ENCODE measurements at places on chromosomes 2 and 18.

DNA sequence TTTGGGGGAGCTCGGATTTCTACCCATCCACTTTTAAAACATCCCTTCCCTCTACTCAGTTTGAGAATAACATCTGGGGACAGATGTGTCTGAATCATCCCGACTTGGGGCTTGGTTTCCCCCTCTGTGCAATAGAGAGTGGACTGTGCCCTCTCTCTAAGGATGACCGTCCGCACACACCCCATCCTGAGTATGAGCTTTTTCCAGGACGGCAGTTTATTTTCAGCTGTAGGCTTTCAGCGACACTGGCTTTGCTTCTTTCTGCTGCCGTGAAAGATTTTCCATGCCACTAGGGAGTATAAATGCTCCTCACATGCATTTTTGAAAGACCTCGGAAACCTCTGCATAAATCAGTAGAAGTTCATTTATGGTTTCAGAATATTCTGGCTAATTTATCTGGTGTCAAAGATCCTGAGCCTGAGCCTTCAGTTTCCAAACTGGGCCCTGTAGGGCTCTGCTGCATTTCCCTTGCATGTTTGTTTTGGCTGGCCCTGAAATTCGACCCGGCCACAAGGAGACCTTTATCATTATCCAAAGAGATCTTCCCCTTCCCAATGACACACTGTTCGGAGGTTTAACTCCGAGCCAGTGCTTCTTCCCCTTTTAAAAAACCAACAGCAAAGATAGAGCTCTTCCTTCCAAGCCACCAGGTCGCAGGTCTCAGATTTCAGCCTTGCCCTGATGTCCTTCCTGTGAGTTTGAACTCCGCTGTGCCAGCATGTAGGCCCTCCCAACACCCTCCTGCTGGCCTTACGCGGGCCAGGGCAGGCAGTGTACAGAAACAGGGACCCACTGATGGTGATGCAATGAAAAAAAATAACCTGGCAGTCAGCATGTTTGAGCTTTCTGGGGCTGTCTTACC is 53.3 kb downstream of the FECH start:
- no peak for DNase-seq

GRCh38 chr2:239206042-239206441 is 194.8 kb downstream of the HDAC4 start:
- DNase-seq: no peak

GRCh38 chr18:10033016-10033399 is 119.2 kb downstream of the VAPA start:
- DNase-seq: no peak

DNA sequence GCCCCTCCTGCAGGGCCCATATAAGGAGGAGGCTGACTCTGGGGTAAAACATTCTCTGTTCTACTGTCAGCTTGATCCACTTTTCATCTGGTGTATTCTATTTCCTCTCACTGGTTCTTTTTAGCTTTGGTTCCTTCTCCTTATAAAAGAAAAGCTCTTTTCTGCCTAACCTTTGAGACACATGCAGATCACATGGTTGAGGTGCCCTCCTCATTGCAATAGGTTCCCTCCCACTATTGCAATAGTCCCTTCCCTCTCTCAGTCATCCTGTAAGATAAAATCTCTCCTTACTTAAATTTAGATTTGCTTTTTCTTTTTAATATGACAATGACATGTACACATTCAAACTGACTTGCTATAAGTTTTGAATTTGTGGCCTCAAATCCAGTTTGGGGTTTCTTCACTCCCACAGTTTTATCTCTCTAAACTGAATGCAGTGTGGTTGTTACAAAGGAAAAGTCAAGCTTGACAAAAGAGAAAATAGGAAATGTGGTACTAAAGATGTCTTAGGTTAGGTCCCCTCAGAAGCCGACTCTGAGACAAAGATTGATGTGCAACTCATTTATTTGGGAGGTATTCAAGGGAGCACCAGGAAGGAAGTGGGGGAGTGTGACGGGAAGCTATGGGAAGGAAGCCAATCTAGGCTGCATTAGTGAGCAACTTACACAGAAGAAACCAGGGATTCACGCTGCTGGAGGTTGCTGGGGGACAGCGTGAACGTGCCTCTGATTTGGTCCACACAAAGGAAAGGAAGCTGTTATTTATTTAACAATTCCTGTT is 127.6 kb upstream of the LINC00305 start:
- DNase-seq: no peak

DNA sequence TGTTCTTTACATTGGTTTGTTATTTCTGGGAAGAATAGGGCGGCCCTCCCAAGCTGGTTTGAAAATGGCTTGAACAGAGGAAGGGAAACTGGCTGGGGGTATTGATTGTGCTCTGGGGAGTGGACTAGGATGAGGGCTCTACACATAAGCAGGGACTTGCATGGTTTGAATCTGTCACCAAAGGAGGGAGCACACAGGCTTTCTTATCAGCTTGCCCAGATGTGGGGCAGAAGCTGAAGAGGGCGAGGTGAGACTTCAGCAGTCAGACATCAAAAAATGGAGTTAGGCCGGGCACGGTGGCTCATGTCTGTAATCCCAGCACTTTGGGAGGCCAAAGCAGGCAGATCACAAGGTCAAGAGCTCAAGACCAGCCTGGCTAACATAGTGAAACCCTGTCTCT is 7.2 kb upstream of the RAB12 start:
- DNase-seq: no peak

DNA sequence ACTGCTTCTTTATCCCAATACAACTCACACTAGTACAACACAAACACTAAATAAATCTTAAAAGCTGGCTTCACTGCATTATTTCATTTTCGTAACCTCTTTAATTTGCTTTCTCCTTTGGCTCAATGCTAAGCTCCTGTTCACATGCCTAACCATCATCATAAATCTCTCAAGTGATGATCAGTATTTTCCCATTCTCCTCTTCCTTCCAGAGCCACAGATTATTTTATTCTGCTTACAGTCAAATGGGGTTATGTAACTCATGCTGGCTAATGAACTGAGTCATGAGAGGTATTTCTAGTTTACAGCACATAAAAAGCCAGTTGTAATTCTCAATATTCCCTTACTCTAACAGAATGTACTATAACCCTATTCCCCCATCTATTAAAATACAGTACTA is 350.4 kb upstream of the ZC3H15 start:
- no peak for DNase-seq

GRCh38 chr2:19890104-19890503 is 11.7 kb downstream of the TTC32 start:
- no peak for DNase-seq

DNA sequence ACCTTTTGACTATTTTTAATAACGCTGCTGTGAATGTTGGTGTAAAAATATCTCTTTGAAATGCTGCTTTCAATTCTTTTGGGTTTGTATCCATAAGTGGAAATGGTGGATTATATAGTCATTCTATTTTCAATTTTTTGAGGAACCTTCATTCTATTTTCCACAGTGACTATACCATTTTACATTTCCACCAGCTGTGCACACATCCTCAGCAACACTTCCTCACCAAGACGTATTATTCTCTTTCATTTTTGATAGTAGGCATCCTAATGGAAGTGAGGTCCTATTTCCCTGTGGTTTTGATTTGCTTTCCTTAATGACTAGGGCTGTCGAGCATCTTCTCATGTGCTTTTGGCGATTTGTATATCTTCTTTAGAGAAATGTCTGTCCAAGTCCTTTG is 14.8 kb downstream of the CASP10 start:
- DNase-seq: no peak

DNA sequence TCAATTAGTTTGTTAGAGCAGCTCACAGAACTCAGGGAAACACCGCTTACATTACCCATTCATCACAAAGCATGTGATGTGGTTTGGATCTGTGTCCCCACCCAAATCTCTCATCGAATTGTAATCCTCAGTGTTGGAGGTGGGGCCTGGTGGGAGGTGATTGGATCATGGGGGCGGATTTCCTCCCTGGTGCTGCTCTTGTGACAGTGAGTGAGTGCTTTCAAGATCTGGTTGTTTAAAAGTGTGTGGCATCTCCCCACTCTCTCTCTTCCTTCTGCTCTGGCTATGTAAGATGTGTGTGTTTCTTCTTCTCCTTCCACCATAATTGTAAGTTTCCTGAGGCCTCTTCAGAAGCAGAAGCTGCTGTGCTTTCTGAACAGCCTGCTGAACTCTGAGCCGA is 63.5 kb upstream of the AGPS start:
- no peak for DNase-seq

- peak; percentile 51 for DNase-seq
Observed at GRCh38 chr2:54560146-54560881, 104.2 kb downstream of the SPTBN1 start.

DNA sequence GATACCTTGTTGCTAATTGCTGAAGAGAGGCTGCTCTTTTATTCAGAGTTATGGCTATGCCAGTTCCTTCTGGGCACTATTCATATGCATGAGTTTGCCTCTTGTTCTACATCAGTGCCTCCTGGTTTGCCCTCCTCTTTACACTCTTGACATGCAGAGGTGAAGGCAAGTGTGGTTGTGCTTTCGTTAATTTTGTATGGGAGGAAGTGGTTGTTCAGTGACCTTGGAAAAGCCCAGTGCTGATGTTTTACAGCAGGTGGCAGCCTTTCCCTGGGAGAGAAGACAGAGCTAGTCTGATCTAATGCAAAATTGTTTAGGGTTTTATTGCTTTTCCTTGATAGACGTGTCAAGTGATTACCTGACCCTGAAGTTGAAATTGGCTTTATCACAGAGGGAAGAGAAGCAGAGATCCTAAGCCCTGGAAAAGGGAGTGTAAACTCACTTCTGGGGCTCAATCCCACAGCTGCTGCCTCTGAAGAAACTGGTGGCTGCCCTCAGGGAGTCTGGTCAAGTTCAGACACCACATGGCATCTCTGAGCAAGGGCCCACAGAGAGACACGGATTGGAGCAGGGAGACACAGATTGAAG is 30.5 kb upstream of the VPS54 start:
- peak; percentile 66 for DNase-seq

GRCh38 chr2:209331291-209331844 is 92.5 kb upstream of the MAP2 start:
- no peak for DNase-seq

DNA sequence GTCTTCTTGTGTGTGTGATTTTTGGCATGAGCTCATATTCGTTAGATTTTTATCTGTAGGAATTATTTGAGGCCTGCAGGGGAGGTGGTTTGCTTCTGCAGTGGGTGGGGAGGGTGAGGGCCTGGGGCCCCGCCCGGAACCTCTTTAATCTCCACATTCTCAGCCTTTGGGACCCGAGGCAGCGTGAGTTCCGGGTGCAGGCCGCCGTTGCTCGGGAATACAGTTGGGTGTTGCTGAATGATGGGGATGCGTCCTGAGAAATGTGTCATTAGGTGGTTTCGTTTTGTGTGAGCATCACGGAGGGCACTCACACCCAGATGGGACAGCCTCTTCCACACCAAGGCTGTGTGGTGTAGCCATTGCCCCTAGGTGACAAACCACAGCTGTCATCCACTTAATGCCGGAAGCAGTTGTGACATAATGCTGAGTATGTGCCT is 13.7 kb upstream of the GAL3ST2 start:
- peak; percentile 35 for DNase-seq

DNA sequence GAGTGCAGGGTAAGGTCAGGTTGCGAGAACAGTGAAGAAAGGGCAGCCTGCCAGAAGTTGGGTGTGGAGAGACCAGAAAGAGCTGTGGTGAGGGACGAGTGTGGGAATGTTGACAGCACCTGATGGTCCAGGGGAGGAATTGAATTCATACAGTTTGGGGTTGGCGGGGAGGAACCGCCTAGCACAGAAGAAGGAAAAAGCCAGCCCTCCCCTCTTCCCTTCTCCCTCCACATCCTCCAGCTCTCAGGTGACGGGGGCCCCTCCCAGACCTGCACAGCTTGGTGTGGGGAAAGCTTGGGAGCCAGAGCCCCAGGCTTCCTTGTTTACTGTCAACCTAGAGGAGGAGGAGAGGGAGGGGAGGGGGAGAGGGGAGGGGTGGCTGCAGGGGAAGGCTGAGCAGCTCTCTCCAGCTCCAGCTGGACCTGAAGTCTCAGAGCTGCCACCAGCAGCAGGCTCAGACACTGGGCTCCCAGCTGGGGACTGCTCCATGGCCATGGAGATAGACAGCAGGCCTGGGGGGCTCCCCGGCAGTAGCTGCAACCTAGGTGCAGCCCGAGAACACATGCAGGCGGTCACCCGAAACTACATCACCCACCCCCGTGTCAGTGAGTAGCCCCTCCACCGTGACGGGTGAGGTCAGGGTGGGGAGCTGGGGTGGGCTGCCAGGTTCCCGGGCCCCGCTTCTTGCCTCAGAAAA is at the start of gene ATP6V1B1:
Gene ATP6V1B1 (plus strand): TSS at position 433 of the 697 bp plus-strand sequence. CDS start 55 bp downstream, at position 488.
- no peak for DNase-seq

- DNase-seq: no peak
Observed at GRCh38 chr18:70374154-70374553, 85.3 kb downstream of the SOCS6 start.

DNA sequence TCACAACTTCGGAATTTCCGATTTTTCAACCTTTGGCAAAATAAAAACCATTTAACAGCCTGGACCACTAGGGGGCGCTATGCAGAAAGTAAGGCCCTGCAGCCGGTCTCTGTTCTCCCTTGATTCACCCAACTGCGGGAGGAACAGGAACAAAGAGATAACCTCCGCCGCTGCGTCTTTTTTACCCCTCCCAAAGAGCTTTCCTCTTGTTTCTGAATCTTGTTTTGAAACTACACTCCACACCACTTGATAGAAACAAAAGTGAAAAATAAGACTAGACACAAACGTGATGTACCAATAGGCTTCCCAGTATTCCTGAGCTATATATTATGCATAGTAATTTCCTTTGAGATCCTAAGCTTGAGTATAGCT is 231.2 kb downstream of the MYO3B start:
- peak; percentile 62 for DNase-seq

- DNase-seq: peak; percentile 77
Observed at GRCh38 chr18:23071285-23071684, 64.0 kb upstream of the CABLES1 start.

- DNase-seq: no peak
Observed at GRCh38 chr2:239978411-239978810, 46.7 kb downstream of the NDUFA10 start.

GRCh38 chr2:29782549-29783458 is 138.6 kb downstream of the ALK start:
- no peak for DNase-seq

DNA sequence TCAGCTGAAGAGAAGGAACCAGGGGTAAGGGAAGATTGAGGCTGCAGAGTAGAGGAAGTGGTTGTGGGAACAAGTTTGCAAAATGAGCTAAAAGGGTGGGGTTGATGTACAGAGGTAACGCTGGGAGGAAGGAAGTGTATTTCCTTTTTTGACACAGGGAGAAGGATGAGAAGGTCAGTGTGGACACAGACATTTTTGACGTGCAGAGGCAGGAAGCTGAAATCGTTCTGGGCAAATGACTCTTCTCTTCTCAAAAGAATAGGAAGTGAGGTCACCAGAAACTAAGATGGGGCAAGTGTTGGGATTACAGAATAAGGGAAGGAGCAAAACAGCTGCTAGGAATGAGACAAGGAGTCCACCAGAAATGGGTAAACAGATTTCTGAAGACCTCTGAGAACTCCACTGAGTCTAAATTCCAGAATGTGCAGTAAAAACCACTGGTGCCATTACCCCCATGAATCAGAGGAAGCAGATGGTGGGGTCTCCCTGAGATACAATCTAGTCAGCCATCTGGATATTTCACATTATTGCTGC is 20.0 kb upstream of the RNF149 start:
- DNase-seq: peak; percentile 48

GRCh38 chr2:49035481-49035880 is 118.8 kb downstream of the FSHR start:
- no peak for DNase-seq
